CD14-positive monocyte (primary cell): ENCODE measurements at places on chromosomes 1 and 21.

DNA sequence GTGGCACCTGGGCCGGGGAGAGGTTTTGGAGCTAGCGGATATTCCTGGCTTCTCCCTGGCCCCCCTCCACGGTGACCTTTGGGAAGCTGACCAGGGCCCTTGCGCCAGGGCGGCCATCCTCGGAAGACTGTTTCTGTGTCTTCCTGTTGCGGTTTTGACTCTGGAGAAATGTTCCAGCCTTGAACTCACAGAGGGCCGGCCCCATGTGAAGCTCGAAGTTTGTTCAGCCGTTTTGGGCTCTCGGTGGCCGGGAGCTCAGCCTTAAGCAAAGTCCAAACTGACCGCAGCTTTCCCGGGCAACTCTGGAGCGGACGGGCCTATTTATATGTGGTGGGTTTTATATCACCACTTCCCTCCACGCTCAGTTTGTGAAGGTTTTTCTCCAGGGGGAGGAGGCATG is 17.0 kb upstream of the WNT4 start:
- no peak for DNase-seq

- DNase-seq: no peak
These were observed 90.1 kb upstream of the DIRAS3 start for GRCh38 chr1:68140536-68140935.

DNA sequence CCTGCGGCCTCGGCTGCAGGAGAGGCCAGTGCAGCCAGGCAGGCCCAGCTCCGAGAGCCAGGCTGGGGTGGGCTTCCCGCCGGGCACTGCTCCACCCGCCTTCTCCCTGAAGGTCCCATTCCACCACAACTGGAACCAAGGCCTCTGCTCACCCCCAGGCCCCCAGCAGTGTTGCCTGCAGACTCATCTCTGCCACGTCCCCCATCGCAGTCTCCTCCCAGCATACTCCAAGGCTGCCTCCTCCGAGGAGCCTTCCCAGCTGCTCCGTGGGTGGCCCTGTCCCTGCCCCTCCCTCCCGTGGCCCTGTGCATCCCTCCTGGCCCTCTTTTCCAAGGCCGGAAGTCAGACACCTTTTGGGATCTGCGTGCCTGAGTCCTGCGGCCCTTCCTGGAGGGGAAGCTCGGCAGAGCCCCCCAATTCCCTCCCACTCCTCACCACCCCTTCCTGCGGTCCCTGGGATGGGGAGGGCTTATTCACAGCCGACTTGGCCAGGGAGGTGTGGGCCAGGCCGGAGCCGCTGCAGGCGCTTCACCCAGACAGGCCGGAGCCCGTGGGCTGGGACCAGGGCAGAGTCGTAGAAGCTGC is 47.6 kb downstream of the SLX9 start:
- no peak for DNase-seq

- no peak for DNase-seq
These were observed 218.3 kb upstream of the HOOK1 start for GRCh38 chr1:59596432-59596831.

- DNase-seq: no peak
These were observed 5.5 kb upstream of the GUK1 start for GRCh38 chr1:228134591-228134990.

DNA sequence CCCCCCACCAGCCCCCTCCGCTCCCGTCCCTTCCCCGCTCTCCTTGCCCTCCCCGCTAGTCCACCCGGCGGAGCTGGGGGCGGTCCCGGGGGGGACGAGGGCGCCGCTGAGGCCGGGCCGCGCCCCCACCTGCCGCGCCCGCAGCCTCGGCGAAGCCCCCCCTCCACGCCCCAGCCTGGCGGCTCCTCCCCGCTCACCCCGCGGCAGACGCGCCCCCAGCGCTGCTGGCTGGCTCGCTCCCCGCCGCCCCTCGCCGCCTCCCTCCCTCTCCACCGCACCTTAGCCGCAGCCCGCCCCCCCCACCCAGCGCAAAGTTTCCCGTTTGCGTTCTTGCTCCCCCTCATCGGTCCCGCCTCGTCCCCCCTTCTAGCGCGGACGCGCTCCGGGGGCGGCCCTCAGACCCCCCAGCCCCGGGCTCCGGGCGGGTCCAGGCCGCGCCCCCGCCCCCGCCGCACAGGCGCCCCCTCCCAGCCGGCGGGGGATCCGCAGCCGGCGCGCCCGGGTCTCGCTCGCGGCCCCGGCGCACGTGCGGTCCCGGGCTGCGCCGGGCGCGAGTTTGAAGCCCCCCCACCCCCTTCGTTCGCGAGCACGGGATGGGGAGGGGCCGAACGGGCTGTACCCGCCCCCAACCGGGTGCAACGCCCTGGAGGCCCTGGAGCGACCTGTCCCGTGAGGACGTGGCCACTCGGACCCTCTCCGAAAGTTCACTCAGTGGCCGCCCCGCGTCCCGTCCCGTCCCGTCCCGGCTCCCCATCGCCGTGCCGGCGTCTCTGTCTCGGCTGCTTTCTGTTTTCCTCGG is 623 bp downstream of the PTPRF start:
- no peak for DNase-seq

DNA sequence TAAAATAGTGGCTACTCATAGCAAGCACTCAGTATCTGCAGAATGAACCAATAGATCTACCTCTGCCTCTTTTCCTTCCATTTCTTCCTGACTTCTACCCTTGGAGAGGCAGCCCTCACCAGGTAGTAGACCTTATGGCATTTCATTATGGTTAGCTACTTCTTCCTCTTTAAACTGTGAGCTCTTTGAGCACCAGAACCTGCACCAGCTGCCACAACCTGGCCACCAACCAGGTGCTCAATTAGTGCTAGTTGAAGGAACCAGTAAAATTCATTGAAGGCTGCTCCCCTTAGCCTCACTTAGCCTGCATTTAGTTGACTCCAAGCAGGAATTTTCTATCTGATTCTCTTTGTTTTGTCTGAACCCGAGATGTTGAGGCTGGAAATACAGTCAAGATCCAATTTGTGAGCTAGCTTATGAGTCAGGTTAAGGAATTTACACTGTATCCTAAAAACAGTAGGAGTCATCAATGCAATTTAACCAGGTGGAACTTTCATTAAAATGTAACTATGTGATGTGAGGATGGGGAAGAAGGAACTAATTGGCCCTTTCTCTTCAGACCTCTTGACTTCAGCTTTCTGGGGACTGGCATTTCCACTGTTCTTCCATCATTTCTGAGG is 81.5 kb upstream of the UBE2U start:
- no peak for DNase-seq

DNA sequence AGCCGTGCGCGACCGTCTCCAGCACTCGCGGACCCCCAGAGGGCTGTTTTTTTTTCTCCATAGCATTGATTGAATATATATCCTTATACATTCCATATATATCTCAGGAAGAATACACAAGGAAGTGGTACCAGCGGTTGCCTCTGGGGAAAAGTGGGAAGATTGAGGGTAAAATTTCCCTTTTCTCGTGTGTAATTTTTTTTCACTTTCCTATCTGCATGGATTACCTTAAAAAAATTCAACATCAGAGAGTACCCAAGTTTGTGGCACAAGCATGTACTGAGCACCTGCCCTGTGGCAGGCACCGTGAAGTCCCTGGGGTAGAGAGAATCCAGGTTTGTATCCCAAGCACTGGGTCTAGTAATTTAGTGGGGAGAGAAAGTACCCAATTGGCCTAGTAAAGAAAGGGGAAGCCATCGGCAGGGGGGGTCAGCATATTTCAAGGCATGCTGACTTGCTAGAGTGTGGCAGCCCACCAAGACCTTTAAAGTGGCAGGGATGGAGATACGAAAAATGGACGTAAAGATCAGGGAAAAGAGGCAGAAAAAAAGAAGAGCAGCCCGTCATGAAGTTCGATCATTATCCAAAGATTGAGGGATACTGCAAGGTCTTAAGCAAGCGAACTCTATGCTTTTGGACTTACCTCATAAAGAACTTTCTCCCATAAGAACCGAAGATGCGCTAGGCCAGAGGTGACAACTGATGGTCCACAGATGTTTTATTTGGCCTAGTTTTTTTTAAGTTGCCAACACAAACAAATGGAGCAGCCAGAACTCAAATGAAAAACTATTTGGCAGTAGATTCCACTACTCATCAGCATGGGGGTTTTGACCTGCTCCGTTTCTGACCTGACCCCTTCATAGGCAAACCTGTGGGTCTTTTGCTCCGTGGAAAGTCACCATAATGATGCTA is 1.5 kb upstream of the HMGN1 start:
- DNase-seq: no peak

DNA sequence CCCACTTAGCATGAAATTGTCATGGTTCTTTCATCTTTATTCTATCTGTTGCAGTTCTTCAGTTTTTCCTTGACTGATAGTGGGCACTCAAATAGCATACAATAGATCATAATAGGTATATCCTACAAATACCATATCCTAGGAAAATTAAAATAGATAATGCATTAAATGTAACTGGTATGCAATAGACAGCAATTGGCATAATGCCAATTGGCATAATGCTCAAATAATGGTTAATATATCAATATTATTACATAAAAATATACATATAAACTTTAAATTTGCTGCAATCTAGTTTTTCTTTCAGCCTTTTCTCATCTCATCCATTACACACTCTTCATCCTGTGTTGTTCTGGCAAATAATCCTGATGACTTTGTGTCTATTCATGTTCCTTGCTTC is 814.6 kb upstream of the TMPRSS15 start:
- no peak for DNase-seq

GRCh38 chr21:33395891-33396331 is 7.3 kb upstream of the IFNGR2 start:
- DNase-seq: peak; percentile 66

DNA sequence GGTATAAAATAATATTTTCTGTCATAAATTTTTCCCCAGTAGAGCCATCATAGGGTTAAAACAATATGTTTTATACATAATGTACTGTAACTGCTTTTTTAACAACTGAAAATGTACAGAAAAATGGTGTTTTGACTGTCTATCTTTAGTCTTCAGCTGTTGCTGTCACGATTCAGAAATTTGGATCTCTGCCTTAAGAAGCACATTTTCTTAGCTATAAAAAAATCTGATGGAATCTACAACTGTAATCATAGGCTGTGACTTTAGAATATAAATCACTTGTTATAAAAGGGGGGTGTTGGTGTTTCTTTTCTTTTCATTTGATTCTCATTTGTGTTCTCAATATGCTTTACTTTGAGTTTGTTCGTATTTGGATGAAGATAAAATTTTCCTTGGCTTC is 187.5 kb downstream of the PDE4B start:
- no peak for DNase-seq

- DNase-seq: no peak
These were observed 17.9 kb upstream of the ZBTB21 start for GRCh38 chr21:42027822-42028765.

GRCh38 chr1:54813485-54814125 is 12.5 kb upstream of the TTC22 start:
- no peak for DNase-seq

DNA sequence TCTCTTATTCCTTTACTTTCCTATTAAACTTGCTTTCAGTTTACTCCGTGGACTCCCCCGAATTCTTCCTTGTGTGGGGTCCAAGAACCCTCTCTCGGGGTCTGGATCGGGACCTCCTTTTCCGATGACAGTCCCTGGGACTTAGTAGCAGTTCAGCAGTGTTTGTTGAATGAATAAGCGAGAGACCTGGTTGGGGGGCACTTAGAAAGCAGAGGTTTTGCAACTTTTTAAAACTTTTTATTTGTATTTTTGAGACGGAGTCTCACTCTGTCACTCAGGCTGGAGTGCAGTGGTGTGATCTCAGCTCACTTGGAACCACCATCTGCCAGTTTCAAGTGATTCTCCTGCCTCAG is 2.1 kb upstream of the ANKRD65 start:
- DNase-seq: no peak

DNA sequence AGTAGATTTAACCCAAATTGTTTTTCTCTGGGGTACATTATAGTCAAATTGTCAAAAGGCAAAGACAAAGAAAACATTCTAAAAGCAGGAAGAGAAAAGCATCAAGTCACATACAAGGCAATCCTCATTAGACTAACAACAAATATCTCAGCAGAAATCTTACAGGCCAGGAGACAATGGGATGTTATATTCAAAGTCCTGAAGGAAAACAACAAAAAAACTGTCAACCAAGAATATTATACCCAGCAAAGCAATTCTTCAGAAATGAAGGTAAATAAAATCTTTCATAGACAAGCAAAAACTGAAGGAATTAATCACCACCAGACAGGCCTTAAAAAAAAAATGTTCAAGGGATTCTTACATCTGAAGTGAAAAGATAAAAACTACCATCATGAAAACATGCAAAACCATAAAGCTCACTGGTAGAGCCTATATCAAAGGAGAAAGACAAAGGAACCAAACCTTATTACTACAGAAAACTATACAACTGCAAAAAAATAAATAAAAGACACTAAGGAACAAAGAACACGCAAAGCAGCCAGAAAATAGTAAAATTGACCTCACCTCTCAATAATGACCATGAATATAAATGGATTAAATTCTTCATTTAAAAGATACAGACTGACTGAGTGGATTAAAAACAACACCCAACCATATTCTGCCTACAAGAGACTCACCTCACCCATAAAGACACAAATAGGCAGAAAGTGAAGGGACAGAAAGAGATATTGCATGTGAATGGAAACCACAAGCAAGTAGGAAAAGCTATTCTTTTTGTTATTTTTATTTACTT is 113.8 kb upstream of the ZC3H11B start:
- no peak for DNase-seq
